Right ventricle myocardium superior (tissue), 1 donor: ENCODE measurements at places on chromosomes 3 and 15.

GRCh38 chr3:109336291-109336861 lies 970 bp downstream of the DPPA4 start:
- no peak for DNase-seq

GRCh38 chr3:169143506-169143905 lies 520.0 kb downstream of the MECOM start:
- no peak for DNase-seq

GRCh38 chr15:76181705-76182107 lies 121.9 kb downstream of the TMEM266 start:
- DNase-seq, result no peak

GRCh38 chr15:79962178-79962577 lies 8.8 kb downstream of the BCL2A1 start:
- no peak for DNase-seq

DNA sequence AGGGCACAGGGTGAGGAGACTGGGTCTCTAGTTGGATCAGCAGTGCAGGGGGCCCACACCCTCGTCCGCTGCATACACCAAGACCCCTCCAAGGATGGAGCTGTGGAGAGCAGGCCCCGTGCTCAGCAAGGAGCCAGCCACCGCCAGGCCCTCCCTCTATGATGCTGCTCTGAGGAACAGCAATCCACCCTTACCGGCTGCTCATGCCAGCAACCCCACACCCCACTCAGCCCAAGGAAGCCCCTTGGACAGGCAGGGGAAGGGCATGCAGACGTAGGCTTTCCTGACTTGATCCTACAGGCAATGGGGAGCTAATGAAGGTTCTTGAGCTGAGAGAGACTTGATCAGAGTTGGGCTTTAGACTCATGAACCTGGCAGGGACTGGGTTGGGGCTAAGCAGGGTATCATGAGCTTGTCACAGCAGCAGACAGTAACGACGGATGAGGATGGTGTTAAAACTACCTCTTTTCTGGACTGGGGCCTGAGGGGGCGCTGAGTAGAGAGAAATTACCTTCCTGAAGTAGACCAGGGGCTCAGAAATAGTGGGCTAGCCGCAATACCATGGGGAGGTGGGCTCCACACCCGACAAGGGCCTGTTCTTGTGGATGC lies 50.5 kb upstream of the FGD5 start:
- DNase-seq, result peak; percentile 18

- DNase-seq, result no peak
Measured at GRCh38 chr15:68429691-68430470, 2.1 kb downstream of the ITGA11 start.

DNA sequence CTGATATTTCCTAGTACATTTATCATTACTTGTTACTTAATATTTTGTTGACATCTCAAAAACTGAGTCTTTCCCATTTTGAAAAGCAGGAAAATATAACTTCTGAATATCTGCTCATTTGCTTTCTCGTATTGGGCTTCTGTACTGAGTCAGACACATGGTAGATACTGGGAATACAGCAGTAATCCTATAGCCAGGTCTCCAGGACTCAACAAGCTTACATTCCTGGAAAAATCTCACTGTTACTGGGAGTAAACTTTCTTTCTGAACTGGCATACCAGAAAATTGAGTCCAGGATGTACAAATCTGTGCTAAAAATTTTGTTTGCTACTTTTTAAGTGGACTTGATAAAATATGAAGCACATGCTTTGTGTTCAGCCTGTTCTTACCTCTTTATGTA lies 240.4 kb downstream of the RBMS3 start:
- no peak for DNase-seq

DNA sequence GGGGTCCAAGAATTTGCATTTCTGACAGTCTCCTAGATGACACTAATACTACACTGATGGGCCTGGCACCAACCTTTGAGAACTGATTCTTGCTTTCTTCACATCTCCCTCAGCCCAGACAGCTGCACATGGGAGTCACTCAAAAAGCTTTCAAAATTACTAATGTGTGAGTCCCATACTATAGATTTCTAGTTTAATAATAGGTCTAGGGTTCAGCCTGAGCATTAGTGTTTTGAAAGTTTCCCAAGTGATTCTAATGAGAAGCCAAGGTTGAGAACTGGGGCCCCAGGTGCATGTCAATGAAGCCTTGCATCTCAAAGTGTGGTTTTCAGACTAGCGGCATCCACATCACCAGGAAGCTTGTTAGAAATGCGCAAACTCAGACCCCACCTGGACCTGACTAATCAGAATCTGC lies 159.9 kb upstream of the CMC1 start:
- DNase-seq, result no peak

DNA sequence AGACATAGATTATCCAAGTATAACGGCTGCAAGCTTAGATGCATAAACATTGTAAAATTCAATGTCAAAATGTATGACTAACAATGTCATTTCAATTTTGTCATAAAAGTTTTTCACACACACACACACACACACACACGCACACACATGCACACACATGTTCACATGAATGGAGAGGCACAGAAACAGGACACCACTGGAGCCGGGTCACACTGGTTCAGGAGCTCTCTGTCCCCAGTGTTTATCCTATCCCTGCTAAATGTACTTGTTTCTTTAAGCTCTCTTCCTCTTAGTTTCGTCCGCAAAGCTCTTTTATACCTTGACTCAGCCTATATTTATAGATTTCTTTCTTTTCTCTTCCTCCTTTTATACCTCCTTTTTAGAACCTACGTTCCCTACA lies 249.9 kb downstream of the CADPS start:
- DNase-seq, result no peak

- DNase-seq, result no peak
Measured at GRCh38 chr3:175447521-175447920, 588.4 kb downstream of the NAALADL2 start.

- no peak for DNase-seq
Measured at GRCh38 chr15:62297933-62298332, 132.8 kb upstream of the C2CD4B start.

- peak; percentile 52 for DNase-seq
Measured at GRCh38 chr3:128969993-128970739, 23.7 kb downstream of the CFAP92 start.
